Endothelial cell (in vitro differentiated cells): ENCODE measurements at places on chromosomes 2 and 18. TPM values are rescaled to one million over a fixed set of nuclear protein-coding genes. Genes with fewer than 3 reads are reported as not detected.

DNA sequence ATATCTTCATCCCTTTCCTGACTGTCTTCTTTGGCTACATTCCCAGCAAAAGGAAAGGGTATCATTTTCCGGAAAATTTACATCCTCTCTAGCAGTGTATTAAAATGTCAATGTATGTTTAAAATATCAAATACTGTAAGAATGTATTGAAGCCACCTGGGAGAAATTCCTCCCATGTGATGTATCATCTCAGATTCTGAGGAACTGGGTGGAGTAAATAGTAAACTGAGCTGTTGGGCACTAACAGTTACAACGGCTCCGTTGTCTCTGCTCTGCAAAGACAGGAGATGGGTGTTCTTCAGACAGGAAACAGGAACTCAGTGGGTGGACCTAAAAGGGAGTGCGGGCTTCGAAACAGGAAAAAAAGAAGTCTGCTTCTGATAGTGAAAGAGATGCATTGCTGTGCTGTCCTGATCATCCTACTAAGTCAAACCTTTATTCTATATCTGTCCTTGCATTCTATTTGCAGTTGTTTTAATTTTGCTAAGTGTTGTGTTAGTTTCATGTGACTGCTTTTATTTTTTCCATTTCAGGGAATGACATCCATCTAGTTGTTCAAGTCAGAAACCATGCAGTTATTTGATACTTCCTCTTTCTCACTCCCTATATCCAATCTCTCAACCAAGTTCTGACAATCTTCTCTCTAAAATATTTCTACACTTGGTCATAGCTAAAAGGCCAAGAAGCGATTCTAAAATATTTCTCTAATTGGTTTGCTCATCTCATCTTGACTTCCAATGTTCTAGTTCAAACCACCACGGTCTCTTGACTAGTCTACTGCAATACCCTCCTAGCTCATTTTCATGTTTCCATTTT is 19.4 kb downstream of the DOK1 start:
- DNase-seq, result no peak

DNA sequence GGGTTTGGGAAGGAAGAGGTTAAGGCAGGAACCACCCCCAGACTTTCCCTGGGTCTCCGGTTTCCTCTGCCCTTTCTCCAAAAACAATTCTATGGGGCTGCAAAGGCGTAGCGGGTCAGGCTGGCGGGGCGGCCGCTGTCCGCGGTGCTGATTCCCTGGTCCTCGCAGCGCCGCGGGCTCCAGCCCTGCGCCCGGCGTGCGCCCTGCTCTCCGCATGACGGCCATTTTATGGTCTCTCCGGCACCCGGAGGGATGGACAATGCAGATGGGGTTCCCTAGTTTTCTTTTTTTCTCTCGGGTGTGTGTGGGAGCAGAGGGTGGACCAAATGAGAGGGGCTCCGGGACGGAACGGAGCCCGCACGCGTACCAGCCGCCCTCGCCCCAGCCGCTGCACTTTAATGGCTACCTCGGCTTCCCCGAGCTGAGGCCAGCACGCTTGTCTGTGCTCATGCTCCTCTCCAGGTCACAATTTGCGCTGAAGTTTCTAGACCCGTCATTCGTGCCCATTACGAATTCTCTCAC is 1.6 kb downstream of the ST8SIA3 start:
- DNase-seq, result peak; percentile 87

The CYP26B1 gene
- total RNA-seq, result 1.2 TPM

The MAP3K19 gene
- total RNA-seq, result not detected

The IKZF2 gene
- 4.0 TPM for total RNA-seq

The CCDC121 gene
- total RNA-seq, result 4.7 TPM

The IGFBP5 gene
- total RNA-seq, result 7.2 TPM

- DNase-seq, result no peak
These were observed 113.2 kb upstream of the CHST9 start for GRCh38 chr18:27298214-27298804.

GRCh38 chr2:200443376-200443775 is 66.5 kb downstream of the KCTD18 start:
- no peak for DNase-seq

The LRP1B gene
- total RNA-seq, result 1.4 TPM

- no peak for DNase-seq
These were observed 42.3 kb downstream of the RPL37A start for GRCh38 chr2:216540920-216541319.

GRCh38 chr2:230346921-230347533 is 20.0 kb downstream of the SP140L start:
- DNase-seq, result no peak

The MOGAT1 gene
- total RNA-seq, result 0.26 TPM

The TLX2 gene
- not detected for total RNA-seq

The ATG16L1 gene
- 39.5 TPM for total RNA-seq

The NT5DC4 gene
- total RNA-seq, result not detected

GRCh38 chr18:73778032-73778359 is 369.6 kb downstream of the FBXO15 start:
- no peak for DNase-seq
